ENCODE measurements at places on chromosomes 3 and 15.

- peak; percentile 22 for DNase-seq
These were observed 19.5 kb downstream of the SIAH2 start for GRCh38 chr3:150743508-150743907.

DNA sequence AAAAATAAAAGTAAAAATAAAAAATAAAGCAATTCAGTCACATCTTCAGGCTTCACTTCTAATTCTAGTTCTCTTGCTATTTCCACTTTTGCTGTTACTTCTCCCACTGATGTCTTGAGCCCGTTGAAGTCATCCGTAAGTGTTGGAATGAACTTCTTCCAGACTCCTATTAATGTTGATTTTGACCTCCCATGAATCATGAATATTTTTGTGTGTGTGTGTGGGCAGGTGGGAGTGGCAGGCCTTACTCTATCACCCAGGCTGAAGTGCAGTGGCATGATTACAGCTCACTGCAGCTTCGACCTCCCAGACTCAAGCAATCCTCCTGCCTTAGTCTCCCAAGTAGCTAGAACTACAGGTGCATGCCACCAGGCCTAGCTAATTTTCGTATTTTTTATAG lies 10.7 kb downstream of the USP4 start:
- DNase-seq = no peak

DNA sequence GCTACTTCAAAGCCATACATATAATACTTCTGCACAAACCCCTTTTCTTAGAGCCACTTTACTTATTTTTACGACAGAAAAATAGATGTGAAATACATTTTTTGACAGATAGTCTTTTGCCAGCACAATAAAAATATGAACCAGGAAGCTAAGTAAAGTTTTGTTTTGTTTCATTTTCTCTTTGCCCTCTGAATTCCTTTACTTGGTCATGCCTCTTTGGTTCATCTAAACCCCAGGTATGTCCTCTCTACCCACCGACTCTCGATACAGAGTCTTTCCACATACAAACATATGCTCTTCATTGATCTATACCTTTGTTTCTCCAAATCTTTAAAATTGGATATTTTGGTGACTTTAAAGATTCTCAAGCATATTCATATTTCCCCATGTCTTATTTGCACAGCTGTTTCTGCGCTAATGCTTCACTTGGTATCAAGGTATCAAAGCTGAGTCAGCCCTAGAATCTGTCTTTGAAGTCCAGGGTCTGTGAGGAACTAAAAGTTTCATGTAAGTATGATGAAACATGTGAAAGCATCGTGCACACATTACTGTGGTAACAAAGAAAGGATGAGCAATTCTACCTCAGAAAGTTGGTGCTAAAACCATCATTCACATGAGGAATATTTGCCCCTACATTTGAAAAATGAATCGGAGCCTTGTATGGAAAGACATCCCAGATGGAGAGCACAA lies 845.4 kb downstream of the NAALADL2 start:
- no peak for DNase-seq

DNA sequence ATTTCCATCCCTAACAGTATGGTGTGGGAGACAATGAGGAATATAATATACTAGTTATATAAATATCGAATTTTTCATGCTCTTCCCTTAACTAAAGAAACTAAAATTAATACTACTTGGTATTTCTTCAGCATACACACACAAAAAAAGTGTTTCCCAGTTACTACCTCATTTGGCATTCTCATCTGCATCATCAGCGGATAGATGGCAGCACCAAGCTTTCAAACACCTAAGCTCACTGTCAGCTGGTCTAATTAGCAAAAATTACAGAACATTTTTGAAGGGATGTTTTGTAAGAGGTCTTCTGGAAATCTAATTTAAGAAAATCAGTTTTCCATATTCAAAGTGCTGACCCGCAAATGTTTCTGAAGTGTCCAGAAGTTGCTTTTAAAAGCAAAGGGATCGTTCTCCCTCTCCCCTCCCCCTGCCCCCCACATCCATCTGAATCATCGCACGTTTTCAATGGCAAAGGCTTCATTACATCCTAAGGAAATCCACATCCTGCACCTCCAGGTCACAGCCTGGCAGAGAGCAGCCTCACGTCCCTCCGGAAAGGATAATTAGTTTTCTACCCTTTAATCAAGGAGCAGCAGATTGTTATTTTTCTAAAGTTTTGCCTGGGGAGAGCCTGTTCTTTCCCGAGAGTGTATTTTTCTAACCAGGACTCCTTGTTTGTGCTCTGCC lies 86.1 kb upstream of the SPATA12 start:
- DNase-seq = no peak

GRCh38 chr15:90580099-90580498 lies 50.4 kb downstream of the CRTC3 start:
- no peak for DNase-seq

GRCh38 chr3:10341901-10342398 lies 21.0 kb upstream of the SEC13 start:
- no peak for DNase-seq

GRCh38 chr3:45269952-45270351 lies 43.9 kb upstream of the TMEM158 start:
- DNase-seq = no peak

GRCh38 chr3:8324747-8325146 lies 176.9 kb upstream of the LMCD1 start:
- peak; percentile 50 for DNase-seq

DNA sequence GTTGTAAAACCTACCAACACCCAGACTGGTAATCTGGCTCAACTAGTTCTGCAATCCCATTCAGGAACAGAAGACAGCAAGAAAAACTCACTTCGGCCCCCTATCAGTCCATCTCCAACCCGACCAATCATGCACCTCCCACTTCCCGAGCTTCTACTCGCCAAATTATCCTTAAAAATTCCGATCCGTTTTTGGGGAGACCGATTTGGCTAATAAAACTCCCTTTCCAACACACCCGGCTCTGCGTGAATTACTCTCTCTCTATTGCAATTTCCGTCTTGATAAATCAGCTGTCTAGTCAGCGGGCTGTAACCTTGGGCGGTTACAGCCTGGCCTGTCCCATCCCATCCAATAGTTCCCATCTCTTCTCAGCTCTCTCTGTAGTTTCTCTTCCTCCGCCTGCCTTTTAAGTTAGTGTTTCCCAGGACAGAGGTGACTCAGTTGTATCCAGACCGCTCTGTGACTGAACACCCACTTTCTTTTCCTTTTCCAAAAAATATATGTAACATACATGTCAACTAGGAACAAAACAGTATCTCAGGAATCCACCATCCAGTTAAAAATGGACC lies 780 bp upstream of the ACAD9 start:
- DNase-seq = no peak

- DNase-seq = no peak
These were observed 850.0 kb downstream of the CADM2 start for GRCh38 chr3:85808755-85809154.

- DNase-seq = no peak
These were observed 138.3 kb upstream of the FAM3D start for GRCh38 chr3:58804914-58805313.

GRCh38 chr3:165725296-165725695 lies 111.9 kb downstream of the BCHE start:
- DNase-seq = no peak

- no peak for DNase-seq
These were observed 21.7 kb upstream of the FMN1 start for GRCh38 chr15:33215941-33216872.

- no peak for DNase-seq
These were observed 6.6 kb downstream of the FETUB start for GRCh38 chr3:186646841-186647240.

DNA sequence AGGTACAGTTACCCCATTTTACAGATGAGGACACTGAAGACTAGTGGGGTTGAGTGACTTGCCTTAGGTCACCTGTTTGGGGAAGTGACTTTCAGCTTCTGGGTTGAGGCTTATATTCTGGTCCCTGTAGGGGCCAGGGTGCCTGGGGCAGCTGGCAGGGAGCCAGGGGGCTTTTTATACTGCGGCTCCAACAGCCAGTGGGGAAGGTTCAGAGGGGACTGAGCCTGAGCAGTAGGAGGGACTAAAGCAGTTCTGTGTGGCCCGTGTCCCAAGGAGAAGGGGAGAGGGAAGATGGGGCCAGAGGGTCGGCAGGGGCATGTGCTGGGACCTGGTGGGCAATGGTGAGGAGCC lies 37.7 kb downstream of the SLC6A6 start:
- no peak for DNase-seq

GRCh38 chr3:74443102-74443501 lies 171.4 kb downstream of the CNTN3 start:
- DNase-seq = no peak

DNA sequence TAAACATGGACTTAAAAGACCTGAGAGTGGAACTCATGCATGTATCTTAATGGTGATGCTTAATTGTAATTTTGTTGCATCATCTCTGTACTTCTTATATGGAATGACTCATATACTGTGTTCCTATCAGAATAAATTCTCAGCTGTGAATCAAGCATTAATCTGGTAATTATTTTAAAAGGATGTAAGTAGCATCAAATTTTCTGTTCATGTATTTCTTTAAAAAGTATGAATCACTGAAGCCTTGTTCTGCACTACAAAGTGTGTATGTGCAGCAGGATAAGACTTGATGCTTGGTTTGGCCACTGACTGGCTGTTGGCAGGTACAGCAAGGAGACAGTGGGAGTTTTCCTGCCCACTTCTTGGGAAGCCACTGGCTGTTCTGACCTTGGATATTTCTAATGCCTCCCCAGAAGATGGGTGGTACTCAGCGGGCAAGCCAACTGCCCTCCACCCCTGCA lies 123.9 kb downstream of the ANO10 start:
- DNase-seq = peak; percentile 31

DNA sequence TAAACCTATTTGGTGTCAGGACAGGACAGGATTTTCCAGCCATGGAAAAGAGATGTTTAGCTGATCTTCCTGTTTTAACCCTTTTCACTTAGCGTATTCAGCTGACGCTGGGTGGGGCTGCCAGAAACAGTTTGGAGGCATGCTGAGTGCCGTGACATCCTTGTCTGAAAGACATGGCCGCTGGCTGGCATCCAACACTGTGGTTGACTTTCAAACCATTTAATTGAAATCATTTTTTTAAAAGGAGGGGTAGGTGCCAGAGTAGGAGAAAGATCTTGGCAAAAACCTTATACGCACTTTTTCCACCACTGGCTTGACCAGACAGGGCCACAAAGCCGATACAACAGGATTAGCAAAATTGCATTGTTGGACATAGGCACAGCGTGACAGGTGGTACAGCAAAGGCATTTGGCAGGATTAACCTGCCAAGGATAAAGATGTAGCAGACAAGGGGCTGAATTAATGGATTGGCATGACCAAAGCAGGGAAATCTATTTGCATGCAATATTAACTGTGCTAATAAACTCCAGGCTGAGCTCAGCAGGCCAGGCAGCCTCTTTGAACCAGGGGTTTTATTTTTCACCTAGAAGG lies 131.8 kb upstream of the TOPAZ1 start:
- DNase-seq = no peak

DNA sequence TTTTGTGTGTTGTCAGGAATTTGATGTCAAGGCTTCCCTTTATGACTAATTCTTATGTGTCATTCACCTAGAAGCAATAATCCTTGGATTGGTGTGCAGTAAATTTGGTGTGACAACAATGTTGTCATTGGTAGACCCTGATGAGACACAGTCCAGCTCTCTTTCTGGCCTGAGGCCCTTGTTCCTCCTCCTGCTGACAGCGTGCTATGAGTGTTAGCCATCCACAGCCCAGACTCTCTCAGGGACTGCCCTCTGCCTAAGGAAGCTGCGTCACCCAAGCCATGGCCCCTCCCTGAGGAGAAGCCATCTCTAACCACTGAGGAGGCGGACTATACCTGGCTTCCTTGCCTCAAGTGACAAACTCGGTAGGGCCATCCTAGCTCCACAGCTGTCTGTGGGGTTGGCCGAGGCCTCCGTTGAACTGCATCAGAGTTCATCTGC lies 13.3 kb upstream of the TM4SF1 start:
- DNase-seq = no peak

DNA sequence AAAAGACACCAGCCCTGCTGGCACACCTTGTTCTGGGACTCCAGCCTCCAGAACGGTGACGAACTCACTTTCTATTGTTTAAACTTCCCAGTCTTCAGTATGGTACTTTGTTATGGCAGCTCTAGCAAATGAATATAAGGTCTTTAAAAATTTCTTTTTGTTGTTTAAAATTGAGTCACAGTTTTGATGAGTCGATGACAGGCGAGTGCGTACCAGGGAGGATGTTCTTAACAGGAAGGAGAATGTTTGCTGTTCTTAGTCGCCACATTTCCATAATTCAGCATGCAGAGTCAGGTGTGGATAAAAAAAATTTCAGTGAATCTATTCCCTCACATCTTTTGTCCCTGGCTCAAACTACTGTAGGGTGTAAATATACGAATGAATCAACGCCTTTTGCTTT lies 12.4 kb downstream of the DNASE1L3 start:
- DNase-seq = no peak

- DNase-seq = no peak
These were observed 83.8 kb downstream of the PTPRG start for GRCh38 chr3:61645148-61645547.

GRCh38 chr15:49868348-49868747 lies 247.5 kb downstream of the DTWD1 start:
- DNase-seq = no peak

- no peak for DNase-seq
These were observed 606.6 kb downstream of the TBL1XR1 start for GRCh38 chr3:176590722-176591121.

DNA sequence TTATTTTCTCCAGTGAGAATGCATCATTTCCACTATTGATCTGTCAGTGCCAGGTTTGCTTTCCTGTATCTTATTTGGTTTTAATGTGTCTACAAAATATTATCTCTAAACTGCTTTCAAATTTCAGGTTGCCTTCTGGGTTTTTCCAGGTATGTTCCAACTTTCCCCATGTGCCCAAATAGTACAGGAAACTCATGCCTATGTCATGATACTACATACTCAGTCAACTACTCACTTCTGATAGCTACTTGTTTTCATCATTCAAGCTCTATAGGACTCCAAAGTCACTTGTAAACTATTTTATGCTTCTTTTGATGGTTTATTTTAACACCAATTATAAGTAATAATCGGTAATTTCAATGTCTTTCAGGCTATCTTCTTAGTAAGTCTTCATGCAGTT lies 134.8 kb upstream of the TTC14 start:
- DNase-seq = no peak

DNA sequence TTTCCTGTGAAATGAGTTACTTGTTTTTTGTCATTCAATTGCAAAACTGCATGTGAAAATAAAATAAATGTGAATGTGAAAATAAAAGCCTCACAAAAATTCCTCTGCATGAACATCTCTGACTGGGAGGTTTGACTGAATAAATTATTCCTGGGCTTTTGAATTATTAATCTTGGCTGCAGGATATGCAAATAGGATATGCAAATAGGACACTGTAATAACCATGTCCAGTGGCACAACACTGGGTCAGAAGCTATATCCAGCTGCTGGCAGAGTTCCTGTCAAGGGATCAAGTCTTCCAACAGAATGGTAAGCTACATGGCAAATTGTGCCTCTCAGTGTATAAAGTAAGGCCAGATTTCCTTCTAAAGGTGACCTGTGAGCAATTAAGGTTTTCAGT lies at the start of gene SUCNR1:
TSS of gene SUCNR1 (plus strand) at position 246 of the 400 bp plus-strand sequence. CDS start 6,250 bp downstream, outside the sequence.
- DNase-seq = no peak

- no peak for DNase-seq
These were observed 26.3 kb downstream of the NGRN start for GRCh38 chr15:90291679-90292356.

All from fibroblast of skin of left biceps (primary cell).